ENCODE measurements at places on chromosomes 12 and 14. TPM values are rescaled to one million over a fixed set of nuclear protein-coding genes. Genes with fewer than 3 reads are reported as not detected.

The B3GNT4 gene
- 1.4 TPM for total RNA-seq

The ADGRD1 gene
- not detected for total RNA-seq

The ACACB gene
- total RNA-seq, result 6.8 TPM

The GLT1D1 gene
- total RNA-seq, result 3.6 TPM

The BCL11B gene
- total RNA-seq, result not detected

The MMP17 gene
- total RNA-seq, result 1.0 TPM

The SLC4A8 gene
- total RNA-seq, result 8.0 TPM

The AQP5 gene
- total RNA-seq, result not detected

The ADAMTS20 gene
- not detected for total RNA-seq

The GPR132 gene
- not detected for total RNA-seq
